ENCODE measurements at places on chromosomes 3 and 15.

DNA sequence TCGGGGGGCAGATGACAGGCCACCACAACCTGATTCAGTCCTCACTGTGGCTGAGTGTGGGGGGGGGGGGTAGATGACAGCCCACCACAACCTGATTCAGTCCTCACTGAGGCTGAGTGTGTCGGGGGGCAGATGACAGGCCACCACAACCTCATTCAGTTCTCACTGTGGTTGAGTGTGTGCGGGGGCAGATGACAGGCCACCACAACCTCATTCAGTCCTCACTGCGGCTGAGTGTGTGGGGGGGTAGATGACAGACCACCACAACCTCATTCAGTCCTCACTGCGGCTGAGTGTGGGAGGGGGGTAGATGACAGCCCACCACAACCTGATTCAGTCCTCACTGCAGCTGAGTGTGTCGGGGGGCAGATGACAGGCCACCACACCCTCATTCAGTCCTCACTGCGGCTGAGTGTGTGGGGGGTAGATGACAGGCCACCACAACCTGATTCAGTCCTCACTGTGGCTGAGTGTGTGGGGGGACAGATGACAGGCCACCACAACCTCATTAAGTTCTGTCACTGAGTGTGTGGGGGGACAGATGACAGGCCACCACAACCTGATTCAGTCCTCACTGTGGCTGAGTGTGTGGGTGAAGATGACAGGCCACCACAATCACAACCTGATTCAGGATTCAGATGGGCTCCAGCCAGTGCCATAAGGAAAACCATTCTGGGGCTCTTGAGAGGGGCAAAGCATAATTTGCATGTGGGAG, 16.9 kb downstream of the ZNF717 start:
- no peak for DNase-seq

- DNase-seq, result peak; percentile 94
Measured at GRCh38 chr15:75891895-75892294, 11.8 kb upstream of the FBXO22 start.

DNA sequence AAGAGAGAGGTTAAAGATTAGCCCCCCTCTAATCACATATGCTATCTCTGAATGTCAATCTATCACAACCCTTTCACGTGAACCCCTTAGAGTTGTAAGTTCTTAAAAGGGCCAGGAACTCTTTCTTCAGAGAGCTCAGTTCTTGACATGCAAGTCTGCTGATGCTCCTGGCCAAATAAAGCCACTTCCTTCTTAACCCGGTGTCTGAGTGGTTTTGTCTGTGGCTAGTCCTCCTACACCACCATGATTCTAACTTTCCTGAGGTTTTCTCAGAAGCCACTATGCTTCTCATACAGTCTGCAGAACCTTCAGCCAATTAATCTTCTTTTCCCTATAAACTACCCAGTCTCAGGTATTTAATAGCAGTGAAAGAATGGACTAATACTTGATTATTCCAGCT, 231.1 kb upstream of the CNTN6 start:
- no peak for DNase-seq

- DNase-seq, result no peak
Measured at GRCh38 chr3:19202303-19202702, 54.0 kb downstream of the KCNH8 start.

- peak; percentile 69 for DNase-seq
Measured at GRCh38 chr15:70974004-70974832, 81.6 kb downstream of the LRRC49 start.

DNA sequence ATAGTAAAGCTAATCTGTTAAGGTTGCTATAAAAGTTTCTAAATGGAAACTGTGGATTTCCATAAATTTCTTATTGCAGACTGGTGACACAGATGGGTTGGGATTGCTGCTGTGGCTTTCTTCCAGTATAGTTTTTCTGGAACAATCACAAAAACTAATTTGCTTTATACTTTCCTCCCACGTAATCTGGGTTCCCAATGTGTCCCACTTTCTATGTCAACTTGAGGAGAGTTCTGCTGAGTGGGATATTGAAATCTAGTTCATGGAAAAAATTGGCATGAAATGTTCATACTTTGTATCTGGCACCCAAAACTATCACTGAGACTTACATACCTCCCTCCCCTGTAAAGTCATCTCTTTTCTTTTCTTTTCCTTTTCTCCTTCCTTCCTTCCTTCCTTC, 126.8 kb downstream of the TGFBR2 start:
- no peak for DNase-seq

DNA sequence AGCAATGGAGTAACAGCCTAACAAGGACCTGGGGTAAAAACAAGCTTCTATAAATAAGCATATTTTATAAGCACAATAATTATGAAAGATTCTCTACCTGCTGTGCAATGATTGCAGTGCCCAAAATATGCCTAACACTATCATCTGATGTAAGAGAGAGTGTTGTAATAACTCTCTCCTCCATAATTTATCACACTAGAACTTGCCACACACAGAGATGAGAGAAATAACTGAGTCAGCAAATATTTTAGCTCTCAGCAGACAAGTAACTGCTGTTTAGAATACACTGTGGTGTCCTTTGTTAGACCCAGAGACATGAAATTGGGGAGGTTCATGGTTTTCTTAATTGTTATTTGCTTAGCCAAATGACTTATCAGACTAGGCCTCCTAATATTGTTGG, 105.3 kb upstream of the ACP3 start:
- no peak for DNase-seq

DNA sequence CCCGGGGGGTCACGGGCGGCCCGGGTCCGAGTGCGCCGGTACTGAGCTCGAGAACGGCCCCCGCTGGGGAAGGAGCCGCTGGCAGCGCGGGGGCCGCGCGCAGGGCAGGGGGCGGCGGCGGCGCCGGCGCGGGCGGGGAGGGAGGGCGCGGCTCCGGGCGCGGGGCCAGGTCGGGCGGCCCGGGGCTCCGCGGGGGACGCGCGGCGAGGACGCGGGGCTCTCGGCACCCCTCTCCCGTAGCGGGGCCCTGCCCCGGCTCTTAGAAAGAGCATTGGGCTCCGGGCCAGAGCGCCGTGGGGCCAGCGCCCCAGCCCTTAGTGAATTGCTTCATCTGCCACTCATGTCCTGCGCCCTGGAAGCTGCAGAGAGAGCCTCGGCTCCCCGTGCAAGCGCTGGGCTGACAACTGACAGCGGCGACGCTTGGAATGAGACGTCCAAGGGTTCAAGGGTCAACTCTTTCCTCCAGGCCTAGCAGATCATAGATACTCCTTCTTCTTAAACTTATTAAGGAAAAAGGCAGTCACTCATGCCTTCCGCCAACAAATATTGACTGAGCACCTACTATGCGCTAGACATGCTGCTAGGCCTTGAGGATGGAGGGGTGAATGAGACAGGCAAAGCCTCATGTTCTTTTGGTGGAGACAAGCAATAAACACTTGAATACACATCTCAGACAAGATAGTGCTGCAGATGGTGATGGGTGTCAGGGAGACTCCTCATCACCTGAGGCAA, 140.8 kb downstream of the SMAD6 start:
- peak; percentile 72 for DNase-seq

- peak; percentile 52 for DNase-seq
Measured at GRCh38 chr15:60800299-60801072, 321.5 kb upstream of the ICE2 start.

GRCh38 chr15:89958107-89958805, 42.9 kb upstream of the ZNF710 start:
- no peak for DNase-seq

DNA sequence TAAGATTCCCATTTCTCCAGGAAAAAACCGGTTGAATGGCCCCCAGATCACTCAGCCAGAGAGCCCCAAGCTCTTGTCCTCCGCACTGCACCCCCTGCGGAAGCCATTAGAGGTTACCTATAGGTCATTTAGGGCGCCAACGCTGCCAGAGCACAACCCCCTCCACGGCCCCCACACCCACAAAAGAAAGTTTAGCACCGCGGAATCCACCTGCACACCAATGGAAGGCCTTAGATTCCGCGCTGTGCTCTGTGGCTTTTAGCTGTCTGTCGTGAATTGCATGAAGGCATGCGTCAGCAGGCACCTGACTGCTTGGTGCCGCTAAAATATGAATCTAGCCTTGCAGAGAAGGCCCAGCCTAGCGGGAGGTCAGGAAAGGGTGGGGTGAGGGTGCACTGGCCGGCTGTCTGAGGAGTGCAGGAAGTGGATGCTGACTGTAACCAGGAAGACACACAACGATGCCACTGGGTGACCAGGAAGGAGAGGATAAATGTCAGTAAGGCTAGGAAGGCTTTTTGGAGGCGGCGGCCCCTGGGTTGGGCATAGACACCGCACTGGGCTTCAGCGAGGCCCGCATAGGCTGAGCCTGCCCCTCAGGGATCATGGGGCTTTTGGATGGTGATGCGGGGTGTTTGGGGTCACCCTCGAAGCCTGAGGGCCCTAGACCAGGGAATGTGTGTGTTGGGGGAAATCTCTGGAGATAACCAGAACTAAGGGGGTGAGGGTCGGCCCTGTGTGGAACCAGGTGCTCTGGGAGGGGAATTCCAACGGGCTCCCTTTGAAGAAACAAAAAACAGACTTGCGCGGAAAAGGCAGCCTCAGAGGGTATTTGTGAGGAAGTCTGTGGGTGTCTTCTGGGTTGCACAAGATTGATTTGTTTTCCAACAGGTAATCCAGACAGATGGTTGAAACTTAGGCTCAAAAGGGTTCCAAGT, 976 bp upstream of the NUP210 start:
- DNase-seq, result peak; percentile 7

- DNase-seq, result no peak
Measured at GRCh38 chr3:45366290-45366689, 22.1 kb upstream of the LARS2 start.

DNA sequence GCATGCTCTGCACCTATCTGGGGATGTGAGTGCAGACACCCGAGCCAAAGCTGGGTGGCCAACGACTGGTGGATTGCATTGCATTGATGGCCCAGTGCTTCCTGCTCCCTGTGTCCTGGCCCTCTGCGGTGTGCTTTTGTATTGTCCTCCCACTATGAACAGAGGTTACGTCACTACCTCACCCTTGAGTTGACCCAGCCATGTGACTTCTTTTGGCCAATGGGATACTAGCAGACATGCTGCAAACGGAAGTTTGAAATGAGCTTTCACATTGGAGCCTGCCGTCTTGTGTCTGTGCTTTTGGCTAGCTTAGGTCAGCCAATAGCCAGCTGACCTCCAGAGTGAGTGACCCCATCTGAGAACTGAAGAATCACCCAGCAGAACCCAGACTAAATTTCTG, 15.3 kb upstream of the TBC1D21 start:
- no peak for DNase-seq

DNA sequence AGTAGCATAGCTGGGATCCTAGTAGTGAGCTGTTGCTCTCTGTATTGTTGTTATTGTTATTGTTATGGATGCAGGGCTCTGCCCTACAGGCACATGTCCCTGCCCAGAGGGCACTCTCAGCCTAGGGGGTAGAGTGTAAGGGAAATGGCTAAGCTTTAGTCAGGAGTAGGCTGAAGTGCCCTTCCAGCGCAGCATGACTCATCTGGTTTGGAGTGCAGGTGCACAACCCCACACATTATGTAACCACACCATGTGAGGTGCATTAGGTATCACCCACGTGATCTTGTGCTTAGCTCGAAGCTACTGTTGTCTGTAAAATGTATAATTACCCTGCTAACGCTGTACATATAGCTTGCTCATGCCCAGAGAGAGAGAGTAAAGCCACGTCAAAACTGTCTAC, 48.3 kb upstream of the TIPARP start:
- DNase-seq, result peak; percentile 15

GRCh38 chr15:75662823-75663519, 15.3 kb downstream of the SNX33 start:
- DNase-seq, result no peak

GRCh38 chr15:52101542-52102323, 10.8 kb downstream of the BCL2L10 start:
- no peak for DNase-seq

GRCh38 chr15:86295511-86295910, 215.8 kb downstream of the AGBL1 start:
- DNase-seq, result no peak

GRCh38 chr3:120495809-120496208, 45.0 kb upstream of the FSTL1 start:
- DNase-seq, result no peak

GRCh38 chr3:94121161-94121560, 58.3 kb downstream of the NSUN3 start:
- no peak for DNase-seq

DNA sequence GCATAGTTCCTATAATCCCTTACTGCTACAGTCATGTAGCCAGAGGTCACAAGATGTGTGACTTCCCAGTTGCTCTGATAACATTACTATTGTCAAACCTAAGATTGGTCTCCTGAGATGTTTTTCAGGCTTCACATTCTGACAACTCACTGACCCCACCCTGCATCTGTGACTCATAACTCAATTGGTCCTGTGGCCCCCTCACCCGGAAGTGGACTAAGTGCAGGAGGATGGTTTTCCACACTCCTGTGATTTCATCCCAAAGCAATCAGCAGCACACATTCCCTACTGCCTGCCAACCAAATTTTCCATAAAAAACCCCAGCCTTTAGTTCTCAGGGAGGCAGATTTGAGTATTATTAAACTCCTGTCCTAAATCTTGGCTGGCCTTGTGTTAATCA, 564.9 kb upstream of the ZNF385D start:
- no peak for DNase-seq

- DNase-seq, result no peak
Measured at GRCh38 chr15:38075466-38075865, 141.0 kb downstream of the TMCO5A start.

DNA sequence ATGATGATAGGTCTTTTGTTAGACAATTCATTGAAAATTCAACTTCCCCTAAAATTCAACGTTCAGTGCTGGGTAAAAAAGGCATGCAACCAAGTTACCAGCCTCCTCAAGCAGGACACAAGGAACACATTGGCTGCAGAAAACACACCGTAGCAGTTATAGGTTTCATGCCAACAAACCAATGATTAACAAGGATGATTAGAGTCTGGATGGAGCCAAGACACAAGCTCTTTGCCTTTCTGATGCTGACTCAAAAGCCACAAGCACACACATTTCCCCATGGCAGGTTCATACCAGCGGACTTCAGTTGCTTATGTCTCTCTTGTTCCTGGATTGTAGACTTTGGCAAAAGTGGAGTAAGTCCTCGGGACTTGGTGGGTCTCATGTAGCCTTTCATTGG, 105.8 kb downstream of the DHX30 start:
- no peak for DNase-seq

DNA sequence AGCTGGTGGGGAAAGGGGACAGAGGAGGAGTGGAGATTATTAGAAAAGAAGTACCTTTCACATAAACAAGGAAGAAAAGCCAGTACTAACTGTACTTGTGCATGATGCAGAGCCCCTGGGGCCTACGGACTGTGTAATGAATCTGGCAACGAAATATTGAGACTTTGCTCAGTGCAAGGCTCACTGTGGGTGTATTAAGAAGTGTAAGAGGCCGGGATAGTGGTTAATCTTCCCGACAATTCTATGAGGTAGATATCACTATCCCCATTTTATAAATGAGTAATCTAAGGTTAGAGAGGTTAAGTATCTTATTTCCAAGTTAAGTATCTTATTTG, 89.5 kb downstream of the WDR76 start:
- no peak for DNase-seq
